ENCODE measurements at places on chromosomes 7 and 10.

GRCh38 chr7:142898377-142899170 is 13.0 kb upstream of the TRPV6 start:
- DNase-seq = no peak

GRCh38 chr7:99142727-99143520 is 984 bp downstream of the SMURF1 start:
- DNase-seq = peak; percentile 62

GRCh38 chr10:80203835-80204676 is 1.3 kb downstream of the ANXA11 start:
- no peak for DNase-seq

- DNase-seq = no peak
Measured at GRCh38 chr10:36540611-36541010, 584.8 kb upstream of the ANKRD30A start.

GRCh38 chr7:103317009-103317408 is 19.8 kb downstream of the PMPCB start:
- DNase-seq = no peak

DNA sequence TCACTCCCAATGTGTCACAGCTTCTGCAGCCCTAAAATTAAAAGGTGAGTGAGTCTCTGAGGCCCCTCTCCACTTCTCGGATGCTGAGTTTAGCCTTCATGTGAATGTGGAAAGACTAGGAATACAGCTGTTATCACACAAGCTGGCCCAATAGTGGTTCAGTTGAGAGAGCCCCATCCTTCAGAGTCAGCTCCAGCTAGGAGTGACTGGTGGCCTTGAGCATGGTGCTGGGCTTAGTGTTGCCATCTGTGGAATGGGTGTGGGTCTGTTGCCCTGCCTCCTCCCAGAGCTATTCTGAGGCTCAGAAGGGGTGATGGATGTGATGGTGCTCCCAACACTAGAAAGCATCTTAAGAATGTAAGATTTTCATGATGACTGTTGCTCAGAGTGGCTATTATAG is 55.8 kb downstream of the FIGNL1 start:
- no peak for DNase-seq

- DNase-seq = no peak
Measured at GRCh38 chr10:52115823-52116222, 198.3 kb upstream of the DKK1 start.

DNA sequence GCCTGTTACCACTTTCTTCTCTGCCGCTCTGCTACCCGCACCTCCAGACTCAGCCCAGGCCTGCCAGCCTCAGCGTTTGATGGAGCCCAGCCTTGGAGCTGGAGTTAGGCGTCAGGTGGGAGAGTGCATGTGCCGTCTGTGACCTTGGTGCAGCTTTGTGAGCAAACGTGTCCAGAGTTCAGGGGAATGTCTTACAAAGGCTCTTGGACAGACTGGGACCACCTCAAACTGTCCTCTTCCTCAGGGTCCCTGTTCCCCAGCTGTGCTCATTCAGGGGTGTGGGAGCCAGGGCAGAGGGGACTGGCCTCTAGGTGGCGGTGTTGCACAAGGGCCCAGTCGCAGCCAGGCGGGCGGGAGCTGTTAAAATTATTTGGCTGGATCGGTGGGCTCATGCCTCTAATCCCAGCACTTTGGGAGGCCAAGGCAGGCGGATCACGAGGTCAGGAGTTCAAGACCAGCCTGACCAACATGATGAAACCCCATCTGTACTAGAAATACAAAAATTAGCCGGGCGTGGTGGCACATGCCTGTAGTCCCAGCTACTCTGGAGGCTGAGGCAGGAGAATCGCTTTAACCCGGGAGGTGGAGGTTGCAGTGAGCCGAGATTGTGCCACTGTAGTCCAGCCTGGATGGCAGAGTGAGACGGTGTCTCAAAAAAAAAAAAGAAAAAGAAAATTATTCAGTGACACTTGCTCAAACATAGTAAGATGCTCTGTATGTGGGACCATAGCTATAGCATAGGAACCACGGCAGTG is 89.2 kb downstream of the ADCY1 start:
- DNase-seq = no peak

DNA sequence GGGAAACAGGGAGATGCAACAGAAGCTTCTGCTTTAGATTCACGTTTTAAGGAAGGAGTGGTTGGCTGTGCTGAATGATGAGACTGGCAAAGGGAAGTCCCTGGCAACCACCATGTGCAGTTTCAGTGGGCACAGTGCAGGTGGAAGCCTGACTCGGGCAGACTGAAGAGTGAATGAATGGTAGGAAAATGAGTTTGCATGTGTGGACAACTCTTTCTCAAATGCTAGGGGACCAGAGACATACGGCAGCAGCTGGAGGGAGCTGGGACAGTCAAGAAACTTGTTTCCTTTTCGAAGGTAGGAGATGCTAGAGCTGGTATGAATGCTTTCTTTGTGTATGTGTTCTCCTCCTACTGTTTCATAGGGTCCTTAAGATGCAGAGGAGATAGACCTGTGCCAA is 29.0 kb downstream of the PODXL start:
- DNase-seq = no peak

GRCh38 chr10:97466755-97467154 is 20.8 kb downstream of the ZDHHC16 start:
- DNase-seq = no peak

DNA sequence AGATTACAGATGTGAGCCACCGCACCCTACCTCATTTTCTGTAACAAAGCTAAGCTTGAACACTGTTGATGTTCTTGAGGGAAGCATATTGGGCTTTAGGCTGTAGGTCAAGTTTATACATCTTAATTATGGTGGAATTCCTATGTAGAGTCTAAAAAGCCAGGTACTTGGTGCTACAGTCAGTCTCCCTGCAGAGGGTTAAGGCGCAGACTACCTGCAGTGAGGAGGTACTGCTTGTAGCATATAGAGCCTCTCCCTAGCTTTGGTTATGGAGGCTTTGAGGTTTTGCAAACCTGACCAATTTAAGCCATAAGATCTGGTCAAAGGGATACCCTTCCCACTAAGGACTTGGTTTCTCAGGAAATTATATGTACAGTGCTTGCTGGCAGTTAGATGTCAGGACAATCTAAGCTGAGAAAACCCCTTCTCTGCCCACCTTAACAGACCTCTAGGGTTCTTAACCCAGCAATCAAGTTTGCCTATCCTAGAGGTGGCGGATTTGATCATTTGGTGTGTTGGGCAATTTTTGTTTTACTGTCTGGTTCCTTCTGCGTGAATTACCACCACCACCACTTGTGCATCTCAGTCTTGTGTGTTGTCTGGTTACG is 6.0 kb downstream of the PPIA start:
- DNase-seq = no peak

- DNase-seq = no peak
Measured at GRCh38 chr7:110001254-110001938, 1089.5 kb upstream of the LRRN3 start.

GRCh38 chr7:124101173-124101768 is 68.4 kb upstream of the TMEM229A start:
- no peak for DNase-seq

GRCh38 chr10:133608855-133609254 is 17.7 kb downstream of the FRG2B start:
- DNase-seq = no peak

DNA sequence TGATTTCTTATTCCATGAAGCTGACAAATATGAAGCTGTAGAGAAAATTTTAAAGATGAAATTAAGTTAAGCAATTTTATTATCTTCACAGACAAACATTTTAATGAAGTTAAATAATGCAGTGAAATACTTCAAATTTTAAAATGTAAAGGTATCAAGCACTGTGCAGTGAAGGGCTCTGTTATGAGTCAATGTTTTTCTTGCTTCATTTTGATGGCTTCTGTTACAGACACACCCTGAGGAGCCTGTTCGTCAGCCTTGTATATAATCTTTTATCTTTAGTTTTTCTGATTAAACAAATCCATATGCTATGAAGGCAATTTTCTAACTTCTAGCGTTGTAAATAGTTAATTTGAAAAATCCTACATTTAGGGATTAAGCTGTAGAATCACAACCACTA is 18.5 kb downstream of the VSTM2A start:
- no peak for DNase-seq

GRCh38 chr7:27834179-27834921 is 94.4 kb downstream of the TAX1BP1 start:
- DNase-seq = no peak

GRCh38 chr10:113604572-113604971 is 51.7 kb downstream of the HABP2 start:
- no peak for DNase-seq

All from stimulated activated CD8-positive, alpha-beta memory T cell treated with anti-CD3 and anti-CD28 coated beads, Interleukin-7, amount 100 ng/mL, for 1 hour (primary cell).